ENCODE measurements at places on chromosomes 4 and X.

DNA sequence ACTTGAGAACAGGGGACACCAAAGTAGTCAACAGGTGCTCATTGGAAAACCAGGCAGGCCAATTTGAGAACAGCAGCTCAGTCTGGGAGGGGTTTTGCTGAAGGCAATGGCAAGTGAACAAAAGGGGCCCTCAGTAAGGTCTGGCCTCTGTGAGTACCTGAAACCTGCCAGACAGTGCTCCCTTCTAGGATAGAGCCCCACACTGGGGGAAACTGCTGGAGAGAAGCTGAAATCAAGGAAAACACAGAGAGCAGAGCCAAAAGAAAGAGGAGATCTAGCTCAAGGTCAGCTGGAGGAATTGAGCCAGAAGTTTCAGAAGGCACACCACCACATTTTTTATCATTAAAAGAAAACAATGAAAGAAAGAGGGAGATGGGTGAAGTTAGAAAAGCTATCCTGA, 28.2 kb downstream of the PNMA6E start:
- no peak for DNase-seq

DNA sequence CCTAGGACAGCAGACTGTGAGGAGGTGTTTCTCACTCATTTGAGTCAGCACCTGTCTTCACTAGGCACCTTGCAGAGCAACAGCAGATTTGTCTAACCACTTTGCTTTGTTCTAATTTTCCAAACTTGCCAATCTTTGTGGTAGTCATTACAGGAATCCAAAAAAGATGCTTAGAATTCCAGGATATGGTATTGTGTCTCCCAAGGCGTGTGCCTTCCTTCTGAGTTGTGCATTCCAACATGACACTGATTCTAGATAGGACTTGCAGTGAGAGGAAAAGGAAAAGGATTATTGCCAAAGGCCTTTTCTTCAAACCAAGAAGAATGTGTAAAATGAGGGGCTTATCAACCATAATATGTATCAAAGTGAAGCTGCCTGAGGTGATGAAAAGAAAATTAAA, 126.2 kb downstream of the MAPK10 start:
- DNase-seq: no peak

DNA sequence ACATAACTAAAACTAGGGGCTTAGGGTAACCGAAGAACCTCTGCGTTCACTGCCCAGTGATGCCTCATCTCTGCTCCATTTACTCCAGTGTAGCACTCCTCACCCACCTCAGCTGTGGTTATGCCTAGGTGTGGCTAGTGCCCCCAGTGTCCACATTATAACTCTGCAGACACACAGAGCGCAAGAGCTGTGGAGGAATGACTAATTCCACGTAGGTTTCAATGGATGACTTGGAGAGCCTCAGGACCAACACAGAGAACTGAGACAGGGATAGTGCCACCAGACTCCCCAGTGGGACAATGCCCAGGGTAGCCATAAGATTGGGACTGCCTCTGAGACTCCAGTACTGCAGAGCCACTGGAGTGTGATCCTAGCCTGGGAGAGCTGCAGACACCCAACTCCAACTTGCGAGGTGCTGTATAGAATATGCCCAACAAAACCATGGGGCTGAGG, 542.4 kb upstream of the DIPK2B start:
- no peak for DNase-seq

GRCh38 chr4:130028552-130028951, 932.6 kb downstream of the C4orf33 start:
- no peak for DNase-seq

Data from stimulated activated CD8-positive, alpha-beta memory T cell treated with anti-CD3 and anti-CD28 coated beads, Interleukin-4, amount 100 ng/mL, for 4 hours (primary cell).